ENCODE measurements at places on chromosomes 11 and 22.
A peak's percentile ranks its signal among the peaks of the same experiment; 100 is the strongest.

DNA sequence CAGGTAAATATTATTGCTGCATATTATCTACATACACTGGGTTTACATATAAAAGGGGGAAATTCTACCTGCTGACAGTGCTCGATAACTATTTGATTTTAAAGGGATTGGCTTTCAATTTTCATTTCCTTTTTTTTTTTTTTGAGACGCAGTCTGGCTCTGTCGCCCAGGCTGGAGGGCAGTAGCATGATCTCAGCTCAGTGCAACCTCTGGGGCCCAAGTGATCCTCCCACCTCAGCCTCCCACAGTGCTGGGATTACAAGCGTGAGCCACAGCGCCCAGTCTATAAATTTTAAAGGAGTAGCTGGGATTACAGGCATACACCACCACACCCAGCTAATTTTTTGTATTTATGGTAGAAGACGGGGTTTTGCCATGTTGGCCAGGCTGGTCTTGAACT is 3.2 kb upstream of the PCF11 start:
- DNase-seq, result no peak

- peak; percentile 61 for DNase-seq
Measured at GRCh38 chr11:94171693-94172440, 43.2 kb downstream of the PANX1 start.

DNA sequence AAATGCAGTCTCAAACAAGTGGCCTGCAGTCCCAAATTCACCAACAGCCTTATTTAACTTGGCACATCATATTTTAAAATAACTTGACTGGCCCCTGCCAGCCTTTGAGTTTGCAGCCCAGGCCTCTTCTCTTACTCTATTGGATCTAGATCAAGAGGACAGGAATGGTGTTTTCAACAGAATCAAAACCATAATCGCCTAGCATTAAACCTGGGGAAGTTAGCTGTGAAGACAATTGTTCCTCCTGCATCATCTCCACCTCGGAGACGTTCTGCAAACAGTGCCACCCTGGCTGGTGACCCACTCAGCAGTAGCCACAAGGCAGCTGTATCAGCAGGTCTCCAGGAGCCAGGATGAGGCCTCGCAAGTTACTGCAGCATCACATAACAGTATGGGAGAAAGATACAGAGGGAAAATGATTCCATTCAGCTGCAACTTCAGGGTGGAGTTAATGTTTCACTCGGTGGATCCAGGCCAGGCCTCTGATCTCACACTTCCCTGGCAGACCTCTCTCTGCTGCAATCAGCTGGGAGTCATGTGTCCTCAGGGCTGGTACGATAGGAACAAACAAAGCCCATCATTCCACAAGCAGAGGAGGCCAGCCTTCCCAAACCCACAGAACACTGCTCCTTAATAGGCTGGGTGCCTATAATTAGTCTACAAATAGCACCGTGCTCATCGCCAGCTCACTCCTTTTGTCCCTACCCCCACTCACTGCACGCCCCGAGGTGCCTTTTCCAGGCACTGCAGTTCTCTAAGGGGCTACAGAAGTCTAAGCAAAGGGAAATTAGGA is 18.6 kb upstream of the SCN2B start:
- DNase-seq, result peak; percentile 93

DNA sequence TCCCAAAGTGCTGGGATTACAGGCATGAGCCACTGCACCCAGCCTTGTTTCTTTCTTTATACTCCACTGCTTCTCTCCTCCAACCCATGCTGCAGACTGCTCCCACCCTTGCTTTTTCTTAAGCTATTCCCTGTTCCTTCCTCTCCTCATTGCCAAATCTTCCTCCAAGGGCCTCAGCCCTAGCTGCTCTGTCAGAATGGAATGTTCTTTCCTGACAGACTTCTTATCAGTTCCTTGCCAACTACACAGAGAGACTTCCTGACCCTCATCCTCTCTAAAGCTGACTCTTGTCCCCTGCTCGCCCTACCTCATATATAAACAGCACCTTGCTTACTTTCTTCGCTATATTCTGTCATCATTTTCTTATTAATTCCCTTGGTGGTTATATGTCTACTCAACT is 16.9 kb upstream of the PIK3C2A start:
- no peak for DNase-seq

GRCh38 chr11:113873236-113873626 is 2.1 kb downstream of the USP28 start:
- DNase-seq, result no peak

DNA sequence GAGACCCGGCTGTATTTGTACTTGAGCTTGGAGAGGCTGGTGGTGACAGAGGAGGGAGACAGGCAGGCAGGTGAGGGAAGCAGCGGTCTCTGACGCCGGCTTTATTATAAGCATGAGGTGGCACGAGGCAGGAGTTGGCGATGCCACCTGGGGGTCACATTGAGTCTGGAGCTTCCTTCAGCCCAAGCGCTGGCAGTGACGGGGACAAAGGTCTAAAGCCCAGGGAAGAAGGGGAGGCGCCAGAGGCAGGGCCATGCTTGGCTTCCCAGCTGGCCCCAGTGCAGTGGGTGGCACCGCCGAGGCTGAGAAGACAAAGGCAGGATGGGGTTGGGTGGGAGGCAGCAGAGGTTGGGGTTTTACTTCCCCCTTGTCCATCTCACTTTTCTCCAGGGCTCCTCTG is 4.5 kb downstream of the FXYD2 start:
- no peak for DNase-seq

DNA sequence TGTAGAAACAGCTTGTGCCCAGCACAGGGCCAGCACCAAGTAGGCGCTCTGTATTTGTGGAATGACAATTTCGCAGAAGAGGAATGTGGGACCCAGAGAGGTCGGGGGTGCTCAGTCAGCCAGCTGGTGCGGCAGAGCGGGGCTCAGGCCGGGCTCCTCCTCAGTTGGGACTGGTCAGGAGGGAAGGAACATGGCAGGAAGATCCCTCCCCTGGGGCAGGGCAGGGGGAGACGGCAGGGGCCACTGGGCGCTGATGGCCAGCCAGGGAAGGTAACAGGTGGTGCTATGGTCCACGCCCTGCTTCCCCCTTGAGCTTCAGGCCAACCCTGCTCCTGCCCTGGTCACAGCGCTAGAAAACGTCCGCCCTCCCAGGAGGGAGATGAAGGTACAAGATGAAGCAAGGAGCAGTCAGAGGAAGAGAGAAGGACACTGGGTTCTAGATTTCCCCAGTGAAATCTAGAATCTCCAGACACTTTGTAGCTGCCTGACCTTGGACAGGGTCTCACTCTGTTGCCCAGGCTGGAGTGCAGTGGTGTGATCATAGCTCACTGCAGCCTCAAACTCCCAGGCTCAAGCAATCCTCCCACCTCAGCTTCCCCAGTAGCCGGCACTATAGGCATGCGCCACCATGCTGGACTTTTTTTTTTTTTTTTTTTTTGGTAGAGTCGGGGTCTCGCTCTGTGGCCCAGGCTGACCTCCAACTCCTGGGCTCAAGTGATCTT is 13.5 kb upstream of the SPI1 start:
- DNase-seq, result no peak

DNA sequence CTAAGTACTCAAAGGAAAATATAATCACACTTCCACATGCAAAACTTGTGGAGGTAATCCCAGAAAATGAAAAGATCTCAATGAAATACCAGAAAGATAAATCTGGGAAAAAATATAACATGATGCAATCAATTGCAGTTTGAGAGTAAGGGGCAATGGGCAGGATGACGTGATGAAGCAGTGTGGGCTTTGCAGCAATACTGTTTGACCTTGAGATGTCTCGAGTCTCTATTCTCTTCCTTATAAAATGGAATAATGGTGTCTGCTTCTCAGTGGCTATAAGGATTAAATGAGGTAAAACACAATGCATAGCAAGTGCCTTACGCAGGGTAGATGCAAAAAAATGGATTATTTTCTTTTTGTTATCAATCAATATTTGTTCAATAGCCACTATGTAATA is 447.5 kb downstream of the BUD13 start:
- no peak for DNase-seq

DNA sequence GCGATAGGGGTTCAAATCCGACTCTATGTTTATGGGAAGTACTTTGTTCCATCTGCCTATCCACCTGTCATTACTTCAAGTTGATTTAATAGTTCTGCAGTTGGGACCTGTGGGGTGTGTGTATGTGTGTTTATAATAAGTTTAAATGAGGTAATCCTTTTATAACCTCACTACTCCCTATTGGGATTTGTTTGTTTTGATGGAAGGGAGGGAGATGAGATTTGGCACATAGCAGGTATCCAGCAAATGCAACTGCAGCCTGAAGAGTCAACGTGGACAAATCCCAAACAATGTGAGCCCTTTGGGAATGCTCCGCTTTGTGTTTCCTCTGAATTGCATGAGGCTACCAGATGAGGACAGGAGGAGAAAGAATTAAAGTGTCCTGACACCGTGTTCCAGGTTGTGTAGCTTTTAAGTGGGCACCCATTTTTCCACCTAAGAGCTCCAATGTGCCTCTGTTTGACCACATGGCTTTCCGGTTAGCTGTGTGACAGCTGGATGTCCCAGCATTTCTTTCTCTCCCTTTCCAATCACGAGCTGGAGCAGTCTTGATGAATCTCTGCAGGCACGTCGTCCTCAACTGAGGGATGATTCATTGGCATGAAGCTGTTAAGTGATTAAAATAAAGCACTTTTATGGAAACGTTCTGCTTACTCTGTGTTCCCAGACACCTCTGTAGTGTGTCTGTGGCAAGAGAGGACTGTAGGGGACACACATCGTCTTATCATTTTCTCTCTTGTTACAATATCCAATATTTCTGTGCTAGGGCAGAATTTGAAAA is 610.7 kb downstream of the NTM start:
- DNase-seq, result no peak

DNA sequence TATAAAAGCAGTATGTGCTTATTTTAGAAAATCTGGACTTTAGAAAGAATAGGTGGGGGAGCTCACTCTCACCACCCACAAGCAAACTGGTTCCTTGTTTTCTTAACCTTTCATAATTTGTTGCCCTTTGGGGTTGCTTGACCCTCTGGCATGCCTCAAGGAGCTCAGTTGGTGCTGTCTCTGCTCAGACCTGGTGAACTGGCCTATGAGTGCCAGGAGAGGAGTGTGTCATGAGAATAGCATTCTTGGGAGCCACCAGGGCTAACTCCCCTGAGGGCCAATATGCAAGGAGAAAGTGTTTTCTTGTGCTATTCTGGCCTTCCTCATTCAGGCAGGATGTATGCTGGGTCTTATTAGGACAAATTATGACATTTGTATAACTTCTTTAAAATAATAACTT is 21.0 kb upstream of the AMOTL1 start:
- peak; percentile 88 for DNase-seq

- DNase-seq, result no peak
Measured at GRCh38 chr22:47593291-47593690, 830.8 kb downstream of the TBC1D22A start.

- no peak for DNase-seq
Measured at GRCh38 chr11:27926486-27926885, 181.5 kb downstream of the KIF18A start.

GRCh38 chr11:67439321-67440228 is 2.1 kb upstream of the PTPRCAP start:
- DNase-seq, result no peak

GRCh38 chr11:128513915-128514681 is 73.3 kb downstream of the ETS1 start:
- DNase-seq, result no peak

GRCh38 chr11:10514202-10514601 is 26.8 kb downstream of the RNF141 start:
- DNase-seq, result no peak

- DNase-seq, result peak; percentile 98
Measured at GRCh38 chr11:7020183-7020917, at the start of the genes NLRP14 and ZNF214. Gene NLRP14, plus strand, starts transcription at chr11:7020479. Its CDS starts 18,108 bp downstream, at chr11:7038587. Gene ZNF214, minus strand, starts transcription at chr11:7020346. Its CDS starts 17,511 bp downstream, at chr11:7002835.

DNA sequence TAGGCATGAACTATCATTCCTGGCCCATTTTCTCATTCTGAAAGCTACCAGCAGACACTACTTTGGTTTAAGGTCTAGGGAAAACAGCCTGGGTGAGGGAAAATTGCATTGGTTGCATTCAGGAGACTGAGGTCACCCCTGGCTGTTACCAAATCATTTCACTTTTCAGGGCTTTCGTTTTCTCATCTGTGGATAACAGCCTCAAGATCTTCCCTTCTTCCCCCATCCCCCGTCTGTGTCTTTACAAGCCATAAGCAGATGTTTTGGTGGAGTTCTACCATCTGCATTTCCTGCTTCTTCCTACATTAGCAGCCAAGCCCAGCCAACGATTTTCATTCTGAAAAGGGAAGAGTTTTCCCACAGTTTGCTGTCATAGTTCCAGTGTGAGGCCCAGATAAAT is 130.4 kb downstream of the HIPK3 start:
- DNase-seq, result no peak

GRCh38 chr22:44003405-44004103 is 20.5 kb upstream of the PARVB start:
- peak; percentile 64 for DNase-seq

DNA sequence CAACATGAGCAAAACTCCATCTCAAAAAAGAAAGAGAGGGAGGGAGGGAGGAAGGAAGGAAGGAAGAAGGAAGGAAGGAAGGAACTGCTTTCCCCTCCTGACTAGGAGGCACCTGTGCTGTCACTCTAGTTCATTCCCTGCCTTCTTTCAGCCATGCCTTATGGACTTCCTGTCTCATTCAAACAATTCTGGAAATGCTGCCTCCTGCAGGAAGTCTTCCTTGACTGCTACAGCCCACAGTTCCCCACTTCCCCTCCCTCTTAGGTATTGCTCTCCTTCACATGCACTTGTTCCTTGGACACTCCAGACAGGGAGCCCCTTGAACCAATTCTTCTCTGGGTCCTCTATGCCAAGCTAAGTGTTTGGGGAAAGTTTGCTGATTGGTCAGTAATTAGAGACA is 31.6 kb upstream of the WNT11 start:
- DNase-seq, result no peak

DNA sequence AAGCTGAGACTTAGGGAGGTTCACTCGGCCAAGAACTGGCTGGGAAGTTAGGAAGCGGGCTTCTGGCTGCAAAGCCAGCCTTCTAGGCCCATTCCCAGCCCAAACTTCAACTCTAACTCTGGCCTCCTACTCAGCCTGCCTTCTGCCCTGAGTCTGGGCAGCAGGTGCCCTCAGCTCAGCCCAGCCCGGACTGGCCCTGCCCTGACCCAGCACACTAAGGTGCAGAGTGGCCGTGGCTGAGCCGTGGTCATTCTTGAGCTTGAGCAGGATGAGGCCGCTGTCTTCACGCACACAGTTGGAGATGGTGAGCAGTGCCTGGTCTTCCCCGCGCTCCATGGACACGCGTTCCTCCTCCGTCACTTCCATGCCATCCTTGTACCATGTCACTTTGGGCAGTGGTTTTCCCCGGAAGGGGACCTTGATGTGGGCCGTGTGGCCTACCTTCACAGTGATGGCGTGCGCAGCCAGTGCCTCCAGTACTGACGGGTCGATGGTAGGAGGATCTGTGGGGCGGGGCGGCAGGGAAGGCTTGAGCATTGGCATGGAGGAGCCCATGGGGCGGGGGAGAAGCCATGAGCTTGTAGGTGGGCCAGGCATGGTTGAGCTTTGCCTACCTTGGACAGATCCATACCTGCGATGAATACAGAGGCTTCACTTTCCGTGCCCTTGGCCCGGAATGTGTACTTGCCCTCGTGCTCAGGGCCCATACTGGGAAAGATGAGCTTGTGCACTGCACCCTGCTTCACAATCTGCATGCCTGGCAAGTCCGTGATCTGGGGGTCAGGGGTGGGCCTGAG is 12.1 kb downstream of the IGSF22 start:
- no peak for DNase-seq

Measured in islet precursor cell (in vitro differentiated cells).